Activated T-helper 1 cell treated with Interleukin-2 at 50 U/mL for 16 hours (primary cell): ENCODE measurements at places on chromosomes 7 and 10.

DNA sequence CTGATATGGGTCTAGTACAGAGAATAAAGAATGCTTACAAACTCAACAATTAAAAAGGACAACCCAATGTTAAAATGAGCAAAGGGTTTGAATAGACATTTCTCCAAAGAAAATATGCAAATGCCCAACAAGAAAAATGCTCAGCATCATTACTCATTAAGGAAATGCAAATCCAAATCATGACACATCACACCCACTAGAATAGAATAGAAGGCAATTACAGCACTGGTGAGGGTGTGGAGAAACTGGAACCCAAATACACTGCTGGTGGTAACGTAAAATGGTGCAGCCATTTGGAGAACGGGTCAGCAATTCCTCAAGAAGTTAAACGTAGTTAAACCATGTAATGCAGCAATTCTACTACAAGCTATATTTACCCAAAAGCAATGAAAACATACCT, 53.8 kb downstream of the KDM7A start:
- no peak for DNase-seq

GRCh38 chr7:66013938-66014337, 31.9 kb upstream of the GUSB start:
- no peak for DNase-seq

- no peak for DNase-seq
These were observed 72.7 kb upstream of the ASAH2 start for GRCh38 chr10:50324046-50324445.

GRCh38 chr10:115514895-115515294, 421.7 kb downstream of the ATRNL1 start:
- DNase-seq: no peak
